ENCODE measurements at places on chromosomes 16 and 17.

- peaks cover 31% of the 10 kb centered on the region for H3K4me1 ChIP-seq
- H3K36me3 ChIP-seq, result peaks cover 5% of the 10 kb centered on the region
- H3K27ac ChIP-seq, result peak overlapping the region; percentile 71
- DNase-seq, result peak; percentile 46
- peak overlapping the region; percentile 82 for H3K4me3 ChIP-seq
Observed at GRCh38 chr17:75876938-75877751, 1.2 kb downstream of the TRIM47 start.

- H3K27me3 ChIP-seq, result no peaks in the 10 kb centered on the region
- peaks cover 53% of the 10 kb centered on the region for H3K36me3 ChIP-seq
- peaks cover 32% of the 10 kb centered on the region for H3K4me1 ChIP-seq
Observed at GRCh38 chr16:30665830-30666190, 7.6 kb downstream of the FBRS start.

- H3K4me3 ChIP-seq, result no peak overlapping the region
- H3K4me1 ChIP-seq, result no peaks in the 10 kb centered on the region
- H3K27me3 ChIP-seq, result no peaks in the 10 kb centered on the region
- peak; percentile 4 for DNase-seq
- H3K27ac ChIP-seq, result no peak overlapping the region
- no peaks in the 10 kb centered on the region for H3K36me3 ChIP-seq
Observed at GRCh38 chr16:11949527-11949926, 7.7 kb upstream of the NPIPB2 start.

GRCh38 chr16:82331974-82332750 lies 162.1 kb upstream of the MPHOSPH6 start:
- H3K27me3 ChIP-seq, result no peaks in the 10 kb centered on the region
- H3K4me1 ChIP-seq, result no peaks in the 10 kb centered on the region
- no peak overlapping the region for H3K27ac ChIP-seq

- DNase-seq, result no peak
- no peaks in the 10 kb centered on the region for H3K27me3 ChIP-seq
- H3K4me3 ChIP-seq, result no peak overlapping the region
- H3K36me3 ChIP-seq, result no peaks in the 10 kb centered on the region
Observed at GRCh38 chr16:57266531-57267260, 17.8 kb downstream of the PLLP start.

DNA sequence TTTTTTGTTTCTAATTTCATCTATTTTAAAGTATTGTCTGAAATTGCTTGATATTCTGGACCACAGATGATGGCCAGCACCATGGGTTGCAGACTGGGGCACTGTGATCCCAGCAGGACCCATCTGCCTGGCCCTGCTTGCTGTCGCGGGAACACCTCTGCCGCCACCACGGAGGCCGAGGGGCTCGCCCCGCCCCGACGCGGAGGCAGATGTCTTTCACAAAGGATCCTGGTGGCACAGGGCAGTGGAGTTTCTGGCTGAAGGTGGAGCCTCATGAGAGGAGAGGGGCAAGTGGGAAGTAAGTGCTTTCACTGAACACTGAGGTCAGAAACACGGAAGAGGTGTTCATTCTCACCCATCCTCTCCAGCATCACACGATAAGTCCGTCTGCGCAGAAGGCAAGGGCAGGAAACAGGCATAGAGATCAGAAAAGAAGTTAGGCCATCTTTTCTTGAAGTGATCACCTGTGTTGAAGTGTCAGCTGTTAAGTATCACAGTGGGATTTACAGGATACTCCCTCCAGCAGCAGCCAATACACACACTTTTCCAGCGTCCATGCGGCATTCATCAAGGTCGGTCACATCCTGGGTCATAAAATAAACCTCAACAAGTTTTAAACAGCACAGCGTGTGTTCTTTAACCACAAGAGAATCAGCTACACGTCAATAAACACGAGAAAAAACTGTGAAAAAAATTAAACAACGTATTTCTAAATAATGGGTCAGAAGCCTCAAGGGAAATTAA lies 194.5 kb downstream of the RPTOR start:
- H3K4me1 ChIP-seq, result peaks cover 60% of the 10 kb centered on the region
- DNase-seq, result no peak
- H3K36me3 ChIP-seq, result peaks cover 52% of the 10 kb centered on the region
- no peaks in the 10 kb centered on the region for H3K27me3 ChIP-seq

DNA sequence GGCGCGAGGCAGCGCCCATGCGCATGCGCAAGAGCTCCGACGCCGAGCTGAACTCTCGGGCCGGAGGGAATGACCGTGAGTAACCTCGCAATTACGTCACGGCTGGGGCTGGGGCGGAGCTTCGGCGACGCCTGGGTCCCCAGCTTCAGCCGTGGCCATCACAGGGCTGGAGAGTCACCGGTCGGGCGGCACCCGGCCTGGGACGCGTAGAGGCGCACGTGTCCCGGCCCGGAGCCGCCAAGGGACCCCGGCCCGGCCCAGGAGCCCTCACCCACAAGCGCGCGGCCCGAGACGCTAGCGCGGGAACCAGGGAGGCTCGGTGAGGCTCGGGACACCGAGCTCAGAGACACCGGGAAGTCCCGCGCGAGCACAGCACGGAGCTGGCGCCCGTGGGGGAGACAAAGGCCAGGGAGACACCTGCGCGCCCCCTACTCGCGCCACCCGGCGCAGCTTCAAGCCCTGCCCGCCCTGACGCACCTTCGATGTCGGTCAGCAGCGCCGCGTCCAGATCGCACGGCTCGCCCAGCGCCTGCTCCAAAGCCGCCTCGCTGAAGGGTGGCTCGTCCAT lies 452 bp downstream of the SREBF1 start:
- peaks cover 5% of the 10 kb centered on the region for H3K27me3 ChIP-seq
- DNase-seq, result peak; percentile 98
- peaks cover 31% of the 10 kb centered on the region for H3K36me3 ChIP-seq
- H3K4me1 ChIP-seq, result peaks cover 70% of the 10 kb centered on the region
- peak overlapping the region; percentile 96 for H3K4me3 ChIP-seq

DNA sequence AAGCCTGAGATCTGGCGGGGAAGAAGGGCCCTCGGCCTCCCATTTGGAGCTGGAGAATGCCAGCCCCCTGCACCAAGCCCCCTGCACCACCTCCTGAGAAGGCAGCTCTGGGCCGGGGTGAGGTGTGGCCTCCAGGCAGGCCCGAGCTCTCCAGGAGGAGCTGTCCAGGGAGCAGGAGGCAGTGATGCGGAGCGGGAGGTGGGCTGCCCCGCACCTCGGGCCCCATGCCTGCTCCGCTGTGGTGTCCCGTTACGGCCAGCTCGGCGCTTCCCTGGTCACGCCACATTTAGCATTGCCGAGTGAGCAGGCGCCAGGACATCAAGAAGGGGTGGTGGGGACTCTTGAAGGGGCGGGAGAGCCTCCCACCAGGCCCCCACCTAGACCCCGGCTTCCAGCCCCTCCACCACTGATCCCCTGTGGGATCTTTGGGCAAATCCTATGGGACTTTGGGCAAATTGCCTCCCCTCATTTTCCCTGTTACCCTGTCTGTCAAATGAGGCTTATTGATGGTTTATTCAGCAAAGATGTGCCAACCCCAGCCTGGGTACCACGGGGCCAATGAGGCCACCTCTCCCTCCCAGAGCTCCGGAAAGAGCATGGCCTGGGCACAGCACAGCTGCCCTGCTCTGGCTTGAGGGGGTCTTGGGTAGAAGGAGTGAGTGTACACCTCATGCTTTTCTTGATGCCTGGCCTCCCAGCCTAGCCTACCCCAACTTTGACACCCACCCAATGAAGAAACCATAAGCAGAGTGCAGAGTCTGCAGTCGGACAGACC lies 15.3 kb downstream of the FOXN1 start:
- H3K27me3 ChIP-seq, result no peaks in the 10 kb centered on the region
- no peak for DNase-seq
- no peak overlapping the region for H3K27ac ChIP-seq
- no peak overlapping the region for H3K4me3 ChIP-seq
- H3K4me1 ChIP-seq, result peaks cover 2% of the 10 kb centered on the region
- H3K36me3 ChIP-seq, result no peaks in the 10 kb centered on the region

GRCh38 chr16:12340151-12340733 lies 363.7 kb downstream of the SNX29 start:
- no peaks in the 10 kb centered on the region for H3K4me1 ChIP-seq
- no peaks in the 10 kb centered on the region for H3K36me3 ChIP-seq
- no peak overlapping the region for H3K4me3 ChIP-seq
- no peak for DNase-seq
- no peak overlapping the region for H3K27ac ChIP-seq

DNA sequence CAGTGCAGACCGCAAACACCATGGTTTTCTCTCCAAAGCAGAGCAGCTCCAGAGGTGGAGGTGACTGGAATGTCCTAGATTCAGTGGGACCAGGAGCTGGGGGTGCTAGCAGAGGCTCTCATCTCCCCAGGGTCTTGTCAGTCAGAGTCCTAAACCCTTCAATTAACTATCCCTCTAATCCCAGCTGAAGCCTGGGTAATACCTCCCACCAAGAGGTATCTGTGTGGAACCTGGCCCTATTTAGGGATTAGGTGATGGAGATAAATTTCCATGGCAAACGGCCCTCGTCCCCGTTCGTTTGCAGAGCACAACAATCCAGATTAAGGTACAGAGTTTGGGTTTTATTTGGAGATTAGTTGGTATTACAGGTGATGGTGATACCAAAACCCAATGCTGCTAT lies 1.8 kb downstream of the SEBOX start:
- DNase-seq, result no peak
- H3K36me3 ChIP-seq, result peaks cover 2% of the 10 kb centered on the region
- H3K27me3 ChIP-seq, result no peaks in the 10 kb centered on the region
- peaks cover 6% of the 10 kb centered on the region for H3K4me1 ChIP-seq

GRCh38 chr16:10817963-10818941 lies at the start of gene TVP23A:
Gene TVP23A, minus strand, starts transcription at chr16:10818794. Its CDS starts 301 bp downstream, at chr16:10818493.
- H3K36me3 ChIP-seq, result no peaks in the 10 kb centered on the region
- no peak for DNase-seq
- peaks cover 15% of the 10 kb centered on the region for H3K27me3 ChIP-seq
- no peak within 1 kb of the TSS for H3K27ac ChIP-seq

Measured in activated naive CD8-positive, alpha-beta T cell treated with anti-CD3 and anti-CD28 coated beads for 36 hours (primary cell).